A549 treated with CORT108297 at 1 μM for 4 hours (cell line): ENCODE measurements at places on chromosomes 2 and 18. TPM values are rescaled to one million over a fixed set of nuclear protein-coding genes. Genes with fewer than 3 reads are reported as not detected.

Gene HOXD4
- 0.14 to 0.62 TPM (median 0.49 TPM) in 5 replicates for total RNA-seq

Gene CTDP1
- 13.3 to 17.1 TPM (median 16.6 TPM) in 5 replicates for total RNA-seq

Gene CCDC150
- 3.8 to 5.1 TPM (median 4.8 TPM) in 5 replicates for total RNA-seq

Gene LIMS2
- 5.4 to 7.6 TPM (median 6.6 TPM) in 5 replicates for total RNA-seq

Gene SPATA3
- total RNA-seq: not detected in 5 replicates

Gene RIT2
- not detected in 5 replicates for total RNA-seq
